ENCODE measurements at places on chromosomes 12 and 14.

DNA sequence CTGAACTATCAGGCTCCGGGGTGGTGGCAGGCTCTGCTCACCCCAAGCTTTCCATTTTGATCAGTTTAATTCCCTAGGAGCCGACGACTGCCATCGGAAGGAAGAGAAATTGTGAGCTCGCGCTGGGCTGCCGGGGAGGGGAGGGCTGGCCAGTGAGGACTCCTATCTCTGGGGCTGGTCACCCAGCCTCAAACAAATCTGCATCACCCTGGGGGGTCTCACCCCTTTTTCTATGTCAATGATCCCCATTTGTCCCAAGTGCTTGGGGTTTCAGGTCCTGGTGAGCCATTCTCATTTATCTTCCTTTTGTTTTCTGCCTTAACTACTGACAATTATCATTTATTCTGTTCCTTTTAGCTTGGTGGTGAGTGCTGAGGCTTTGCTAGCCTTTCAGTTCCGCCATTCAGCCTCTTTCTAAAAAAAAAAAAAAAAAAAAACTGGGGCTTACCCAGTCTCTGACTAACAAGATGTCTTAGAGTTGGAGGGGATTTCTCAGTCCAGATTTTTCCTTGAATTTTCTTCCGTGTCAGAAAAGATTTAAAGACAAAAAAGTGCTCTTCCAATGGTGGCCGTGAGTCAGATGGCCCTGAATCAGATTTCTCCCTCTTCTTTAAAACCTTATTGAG lies 22.8 kb upstream of the USP44 start:
- peak; percentile 26 for DNase-seq

- no peak for DNase-seq
Observed at GRCh38 chr14:76313852-76314251, 62.1 kb upstream of the ESRRB start.

DNA sequence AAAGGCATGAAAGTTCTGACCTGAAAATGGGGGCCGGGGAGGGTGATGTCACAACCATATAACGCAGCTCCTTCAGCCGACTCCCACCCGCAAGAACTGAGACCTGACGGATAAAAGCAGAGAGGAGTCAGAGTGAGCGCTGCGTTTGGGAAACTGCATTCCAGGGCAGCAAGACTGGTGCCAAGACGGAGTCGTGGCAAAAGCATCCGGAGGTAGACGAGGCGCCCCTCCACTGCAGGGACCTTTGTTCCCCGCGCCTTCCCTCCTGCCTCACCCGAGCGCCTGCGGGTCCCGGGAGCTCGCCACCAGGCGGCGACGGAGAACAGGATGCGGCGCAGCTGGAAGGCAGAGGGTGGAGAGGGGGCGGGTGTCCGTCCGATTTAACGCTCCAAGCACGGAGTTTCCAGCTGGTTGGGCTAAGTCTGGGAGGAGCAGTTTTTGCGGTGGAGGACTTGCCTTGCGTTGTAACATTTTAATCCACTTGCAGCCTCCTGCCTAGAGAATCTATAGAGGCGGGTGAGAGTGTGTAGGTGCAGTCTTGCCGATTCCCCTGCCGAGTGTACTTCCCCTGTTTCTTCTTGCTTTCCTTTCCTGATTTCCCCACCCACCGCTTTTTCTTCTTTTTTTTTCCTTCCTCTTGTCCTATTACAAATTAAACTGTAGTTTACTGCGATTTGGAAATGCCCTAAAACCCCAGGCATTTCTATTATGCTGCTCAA lies 1.2 kb upstream of the CPNE8 start:
- peak; percentile 42 for DNase-seq

DNA sequence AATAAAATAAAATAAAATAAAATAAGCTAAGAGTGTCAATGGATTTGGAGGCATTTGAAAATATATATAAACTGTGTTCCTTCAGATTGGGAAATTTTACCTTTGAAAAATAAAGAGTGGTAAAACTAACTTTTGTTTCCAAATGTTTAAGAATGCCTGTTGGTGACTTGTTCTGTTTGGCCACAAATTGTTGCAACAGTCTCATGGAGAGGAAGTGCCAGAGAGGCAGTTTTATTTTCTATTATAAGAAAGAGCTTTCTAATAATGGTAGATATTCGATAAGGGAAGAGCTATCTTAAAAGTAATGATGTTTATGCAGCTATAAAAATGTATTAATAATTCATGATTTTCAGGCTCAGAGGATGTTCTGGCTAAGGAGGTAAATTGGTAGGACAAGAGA lies 68.8 kb upstream of the MDGA2 start:
- no peak for DNase-seq

DNA sequence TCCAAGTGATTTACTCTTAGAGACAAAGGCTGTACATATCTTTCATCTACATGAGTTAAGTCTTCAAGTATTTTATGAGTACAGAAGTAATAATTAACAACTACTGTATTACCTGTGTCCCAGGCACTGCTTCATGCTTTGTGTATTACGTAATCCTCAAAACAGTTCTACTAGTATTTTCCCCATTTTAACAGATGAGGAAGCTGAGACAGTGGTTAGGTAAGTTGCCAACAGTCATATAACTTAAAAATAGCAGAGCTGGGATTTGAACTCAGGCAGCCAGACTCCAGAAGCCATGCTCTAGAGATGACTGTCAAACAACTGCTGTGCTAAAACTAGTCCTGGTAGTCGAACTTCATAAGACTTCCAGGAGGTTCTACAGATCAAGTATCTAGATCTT lies 10.7 kb downstream of the TRMT5 start:
- DNase-seq, result no peak

DNA sequence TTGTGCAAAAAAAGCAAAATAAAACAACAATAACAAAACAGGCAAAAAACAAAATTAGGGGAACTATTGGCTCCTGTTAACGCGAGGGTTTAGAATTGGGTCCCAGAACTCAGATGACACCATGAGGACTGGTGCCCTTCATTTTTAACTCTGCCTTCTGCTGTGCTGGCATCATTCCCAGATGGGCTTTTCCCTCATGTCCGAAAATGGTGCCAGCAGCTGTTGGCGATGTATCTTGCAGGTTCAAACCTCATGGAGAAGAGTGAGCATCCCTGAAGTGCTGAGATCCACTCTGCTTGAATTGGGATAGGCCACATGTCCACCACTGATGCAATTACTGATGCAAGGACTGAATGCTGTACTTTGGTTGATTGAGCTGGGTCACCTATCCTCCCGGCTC lies 61.1 kb downstream of the MYRFL start:
- no peak for DNase-seq

DNA sequence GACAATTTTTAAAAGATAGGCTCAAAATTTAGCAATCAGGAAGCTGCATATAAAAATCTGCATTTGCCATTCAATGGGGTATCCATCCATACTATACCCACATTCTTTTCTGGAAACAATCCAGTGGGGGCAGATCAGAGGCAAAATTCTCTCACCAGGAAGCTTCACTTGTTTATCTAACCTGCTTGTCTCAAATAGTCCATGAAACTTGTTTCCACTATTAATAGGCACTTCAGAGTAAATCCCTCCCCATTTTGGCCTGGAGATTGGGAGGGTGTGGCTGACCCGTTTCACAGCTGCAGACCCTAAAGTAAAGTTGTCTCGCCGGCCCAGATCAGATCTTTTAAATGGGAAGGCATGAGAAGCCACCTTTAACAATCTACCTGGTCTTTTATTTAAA lies 139.4 kb upstream of the CPNE8 start:
- DNase-seq, result no peak

GRCh38 chr12:76341436-76342030 lies 6.7 kb downstream of the BBS10 start:
- no peak for DNase-seq

GRCh38 chr12:93851257-93851671 lies 174.1 kb downstream of the CRADD start:
- no peak for DNase-seq

- DNase-seq, result no peak
Observed at GRCh38 chr12:81450920-81451739, 308.0 kb downstream of the PPFIA2 start.

DNA sequence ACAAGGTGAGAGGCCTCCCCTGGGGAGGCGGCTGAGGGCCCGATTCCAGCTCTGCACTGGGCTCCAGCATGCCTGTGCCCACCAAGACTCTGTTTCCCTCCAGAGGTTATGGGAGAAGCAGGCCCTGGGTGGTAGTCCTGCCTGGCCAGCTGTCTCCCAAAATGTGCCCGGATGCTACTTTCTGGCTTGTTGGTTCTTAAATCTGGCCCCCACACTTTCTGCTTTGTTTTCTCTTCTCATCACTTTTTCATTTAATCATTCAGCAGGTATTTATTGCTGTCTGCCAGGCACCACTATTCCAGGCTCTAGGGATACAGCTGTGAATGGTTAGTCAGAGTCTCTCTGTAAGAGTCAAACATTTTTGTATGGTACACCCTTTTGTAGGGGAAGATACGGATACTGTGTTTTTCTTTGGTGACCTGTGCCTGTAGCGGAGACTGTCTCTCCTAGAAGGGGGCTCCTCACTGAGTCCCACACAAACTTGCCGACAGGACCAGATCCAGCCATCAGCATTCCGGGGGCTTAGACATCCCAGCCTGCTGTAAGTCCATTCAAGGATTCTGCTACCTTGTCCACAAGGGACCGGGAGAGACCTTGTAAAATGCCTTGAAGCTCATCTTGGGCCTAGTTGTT lies 3.8 kb downstream of the DHRS2 start:
- DNase-seq, result no peak

- DNase-seq, result no peak
Observed at GRCh38 chr12:91889059-91889458, 256.6 kb downstream of the BTG1 start.

- no peak for DNase-seq
Observed at GRCh38 chr12:131333136-131333535, 377.8 kb upstream of the SFSWAP start.

GRCh38 chr14:105817971-105818711 lies 291.8 kb downstream of the TMEM121 start:
- peak; percentile 74 for DNase-seq

- DNase-seq, result no peak
Observed at GRCh38 chr12:75985566-75985965, 46.0 kb downstream of the PHLDA1 start.

DNA sequence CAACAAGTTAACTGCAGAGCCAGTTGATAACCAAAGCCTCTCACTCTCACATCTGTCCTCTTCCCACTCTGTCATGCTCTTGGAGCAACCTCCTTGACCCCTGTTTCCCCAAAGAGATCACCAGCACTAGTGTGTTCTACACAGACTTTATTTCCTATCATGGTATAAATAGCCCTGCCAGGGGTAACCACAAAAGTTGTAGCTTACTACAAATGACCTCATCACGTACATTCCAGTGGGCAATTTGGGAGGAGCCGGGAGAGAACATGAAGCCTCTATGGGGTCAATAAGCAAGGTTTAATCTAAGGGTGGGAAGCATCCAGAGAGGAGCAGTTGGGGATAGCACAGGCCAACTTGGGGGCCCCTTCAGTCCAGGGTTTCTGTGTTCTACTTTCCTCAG lies 186.5 kb downstream of the KCNA5 start:
- no peak for DNase-seq

- DNase-seq, result no peak
Observed at GRCh38 chr12:106267535-106267934, 19.7 kb upstream of the CKAP4 start.

Measured in activated B cell treated with CpG ODN at 0.5 μM for 24 hours (primary cell).